Occipital lobe (tissue), 3 donors: ENCODE measurements at places on chromosomes 4 and X. TPM values are rescaled to one million over a fixed set of nuclear protein-coding genes. Genes with fewer than 3 reads are reported as not detected.

Gene POU4F2
- not detected for total RNA-seq

Gene PLS3
- total RNA-seq: 102 TPM

DNA sequence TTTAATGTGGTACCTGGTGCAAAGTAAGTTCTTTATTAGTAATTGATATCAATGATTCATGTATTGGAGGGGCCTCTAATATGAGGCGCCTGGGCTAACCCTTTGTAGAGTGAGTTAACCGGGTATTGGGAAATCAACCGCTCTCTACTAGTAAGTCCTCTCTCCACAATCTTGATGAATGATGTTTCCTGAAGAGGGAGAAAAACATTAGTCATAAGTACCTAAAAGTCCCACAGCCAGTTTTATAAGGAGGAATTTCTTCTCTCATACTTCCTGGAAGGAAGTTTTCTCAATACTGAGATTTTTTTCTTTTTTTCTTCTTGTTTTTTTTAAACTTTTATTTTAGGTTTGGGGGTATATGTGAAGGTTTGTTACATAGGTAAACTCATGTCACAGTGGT is 62.3 kb downstream of the AGTR2 start:
- DNase-seq: no peak

DNA sequence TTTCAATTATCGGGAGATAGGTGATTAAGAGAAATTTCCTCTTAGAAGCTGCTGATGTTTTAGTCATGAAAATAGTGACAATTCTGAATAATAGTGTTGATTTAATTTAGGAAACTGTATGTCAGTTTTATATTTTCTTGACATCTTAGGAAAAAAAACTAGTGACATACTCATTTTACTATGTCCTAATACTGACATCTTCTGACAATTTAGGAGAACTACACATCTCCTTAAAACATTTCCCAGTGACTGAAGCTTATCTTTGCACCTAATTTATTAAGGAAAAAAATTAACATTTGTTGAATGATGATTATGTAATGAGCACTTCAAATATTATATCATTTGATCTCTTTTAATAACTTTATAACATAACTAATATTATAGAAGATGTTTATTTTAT is 42.0 kb upstream of the RBMXL3 start:
- no peak for DNase-seq
